Stimulated activated CD4-positive, alpha-beta T cell treated with anti-CD3 and anti-CD28 coated beads, Interleukin-15, amount 100 ng/mL, for 1 hour (primary cell): ENCODE measurements at places on chromosomes 6 and 20.

GRCh38 chr6:41498968-41499599 is 47.1 kb upstream of the FOXP4 start:
- DNase-seq, result no peak

DNA sequence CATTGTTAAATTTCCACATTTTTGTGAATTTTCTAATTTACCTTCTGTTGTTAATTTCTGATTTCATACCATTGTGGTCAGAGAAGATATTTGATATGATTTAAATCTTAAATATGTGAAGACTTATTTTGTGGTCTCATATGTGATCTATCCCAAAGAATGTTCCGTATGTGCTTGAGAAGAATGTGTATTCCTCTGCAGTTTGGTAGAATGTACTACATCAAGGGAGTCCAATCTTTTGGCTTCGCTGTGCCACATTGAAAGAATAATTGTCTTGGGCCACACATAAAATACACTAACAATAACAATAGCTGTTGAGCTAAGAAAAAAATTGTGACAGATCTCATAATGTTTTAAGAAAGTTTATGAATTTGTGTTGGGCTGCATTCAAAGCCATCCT is 176.2 kb upstream of the PRND start:
- DNase-seq, result no peak

DNA sequence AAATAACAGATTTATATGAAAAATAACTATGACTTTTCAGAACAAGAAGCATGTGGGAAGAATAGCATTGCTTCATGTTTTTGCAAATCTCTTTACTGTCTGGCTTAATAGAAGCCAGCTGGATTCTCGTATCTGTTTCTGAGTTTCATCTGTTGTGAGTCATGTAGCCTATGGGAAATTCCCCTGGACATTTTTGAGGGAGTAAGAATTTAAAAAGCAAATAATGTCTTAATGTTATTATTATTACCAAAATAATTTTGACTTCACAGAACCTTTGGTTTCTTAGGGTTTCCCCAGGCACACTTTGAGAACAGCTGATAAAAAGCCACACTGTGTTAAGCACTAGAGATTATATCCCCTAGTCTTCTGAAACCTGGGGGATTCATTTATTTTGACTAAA is 75.8 kb downstream of the SYCP2L start:
- DNase-seq, result no peak

- no peak for DNase-seq
Measured at GRCh38 chr20:17541996-17542395, 10.8 kb upstream of the BFSP1 start.

- no peak for DNase-seq
Measured at GRCh38 chr20:59032713-59033059, 551 bp upstream of the ATP5F1E start.

DNA sequence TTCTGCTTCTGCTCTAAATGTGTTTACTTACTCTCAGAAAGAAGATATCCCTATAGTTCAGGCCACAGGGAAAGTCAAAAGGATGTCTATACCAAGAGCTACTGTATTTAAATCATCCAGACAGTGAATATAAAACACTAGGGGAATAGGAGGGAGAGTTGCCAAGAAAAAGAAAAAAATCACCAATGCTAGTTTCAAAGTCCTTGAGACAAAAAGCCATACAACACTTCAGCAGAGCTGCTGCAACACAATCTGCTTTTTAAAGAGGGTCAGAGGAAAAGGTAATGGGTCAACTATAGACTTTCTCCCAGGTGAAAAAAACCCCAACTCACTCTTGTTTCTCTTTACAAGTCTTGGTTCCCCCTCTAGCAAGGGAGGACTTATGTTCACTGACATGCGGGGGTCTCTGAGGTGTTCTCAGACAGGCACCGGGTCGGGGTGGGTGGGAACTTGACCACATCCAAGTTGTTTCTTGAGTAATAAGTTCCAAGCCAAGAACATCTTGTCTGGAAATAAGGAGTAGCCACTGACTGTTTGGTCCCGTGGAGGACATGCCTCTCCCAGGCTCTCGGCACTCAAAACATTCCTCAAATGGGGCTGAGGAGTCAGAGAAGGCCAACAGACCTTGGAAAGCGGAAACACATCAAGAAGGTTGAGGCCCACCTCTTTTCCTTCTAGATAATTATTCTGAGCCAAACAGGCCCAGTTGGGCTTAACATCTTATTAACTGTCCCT is 47.7 kb downstream of the GJA10 start:
- no peak for DNase-seq

GRCh38 chr20:959996-960615 is 42.0 kb downstream of the RSPO4 start:
- DNase-seq, result no peak

DNA sequence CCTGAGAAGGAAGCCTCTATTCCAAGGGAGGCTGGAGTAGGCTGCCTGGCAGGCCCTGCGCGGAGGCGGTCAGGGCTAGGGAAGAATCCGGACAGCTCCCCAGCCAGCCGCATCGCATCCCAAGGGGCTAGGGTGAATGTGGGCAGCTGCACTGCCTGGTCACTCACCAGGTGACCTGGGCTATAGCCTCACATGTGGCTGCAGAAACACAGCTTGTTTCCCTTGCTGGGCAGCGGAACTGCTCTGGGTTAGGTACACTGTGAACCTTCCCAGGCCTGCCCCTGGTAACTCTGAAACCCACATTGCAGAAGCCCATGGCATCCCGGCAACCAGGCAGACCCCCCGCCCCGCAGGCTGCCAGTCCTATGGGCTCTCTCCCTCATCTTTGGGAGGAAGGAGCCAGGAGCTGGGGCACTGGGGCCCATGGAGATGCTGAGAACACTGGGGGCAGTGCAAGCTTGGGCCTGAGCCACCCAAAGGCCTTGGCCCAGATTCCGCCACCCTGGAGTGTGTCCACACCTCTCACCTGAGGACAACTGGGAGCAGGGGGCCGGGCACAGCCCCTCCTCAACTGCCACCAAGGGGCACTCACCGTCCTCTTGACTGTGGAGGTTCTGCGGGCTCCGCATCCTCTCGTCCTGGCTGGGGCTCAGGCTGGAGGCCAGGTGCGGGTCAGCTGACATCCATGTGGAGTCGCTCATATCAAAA is 111.0 kb downstream of the NOL4L start:
- no peak for DNase-seq

GRCh38 chr6:170027647-170028043 is 263.2 kb downstream of the DLL1 start:
- DNase-seq, result no peak

GRCh38 chr6:35737413-35738211 is 780 bp downstream of the ARMC12 start:
- no peak for DNase-seq

DNA sequence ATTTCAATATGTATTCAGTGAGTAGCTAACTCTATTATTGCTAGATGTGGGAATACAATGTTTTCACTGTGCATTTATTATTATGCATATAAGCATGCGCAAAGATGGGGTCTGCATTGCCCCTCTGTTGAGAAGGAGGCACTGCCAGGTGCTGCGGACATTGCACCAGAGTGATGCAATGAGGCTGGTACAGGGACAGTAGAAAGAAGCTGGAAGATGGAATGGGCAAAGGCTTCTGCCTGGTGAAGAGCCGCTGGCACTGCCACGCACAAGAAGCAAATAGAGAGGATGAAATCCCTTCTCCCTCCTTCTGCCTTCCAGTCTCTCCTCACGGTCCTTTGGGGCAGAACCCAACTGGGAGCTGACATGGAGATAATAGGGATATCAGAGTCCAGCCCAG is 154.5 kb upstream of the TNFAIP3 start:
- DNase-seq, result no peak

- DNase-seq, result no peak
Measured at GRCh38 chr20:30963591-30963990, 293.9 kb upstream of the DEFB115 start.

GRCh38 chr6:89501222-89501621 is 68.3 kb downstream of the ANKRD6 start:
- DNase-seq, result no peak

DNA sequence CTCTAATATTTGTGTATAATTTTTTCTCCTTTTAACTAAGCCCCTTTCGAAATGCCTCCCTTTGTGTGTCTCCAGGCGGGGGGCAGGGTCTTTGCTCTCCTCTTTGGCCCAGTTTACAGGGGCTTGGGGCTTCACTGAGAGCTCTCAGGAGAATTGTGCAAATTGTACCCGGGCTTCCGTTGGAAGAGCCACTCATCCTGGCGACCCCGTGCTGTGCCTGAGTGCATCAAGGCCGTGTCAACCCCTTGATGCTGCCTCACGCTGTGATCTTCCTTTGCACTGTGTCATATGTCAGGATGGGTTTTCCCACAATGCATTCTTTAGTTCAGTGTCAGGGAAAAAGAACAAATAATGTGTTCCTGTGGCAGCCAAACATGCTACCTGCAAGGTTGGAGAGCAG is 118.0 kb upstream of the POU3F2 start:
- no peak for DNase-seq

DNA sequence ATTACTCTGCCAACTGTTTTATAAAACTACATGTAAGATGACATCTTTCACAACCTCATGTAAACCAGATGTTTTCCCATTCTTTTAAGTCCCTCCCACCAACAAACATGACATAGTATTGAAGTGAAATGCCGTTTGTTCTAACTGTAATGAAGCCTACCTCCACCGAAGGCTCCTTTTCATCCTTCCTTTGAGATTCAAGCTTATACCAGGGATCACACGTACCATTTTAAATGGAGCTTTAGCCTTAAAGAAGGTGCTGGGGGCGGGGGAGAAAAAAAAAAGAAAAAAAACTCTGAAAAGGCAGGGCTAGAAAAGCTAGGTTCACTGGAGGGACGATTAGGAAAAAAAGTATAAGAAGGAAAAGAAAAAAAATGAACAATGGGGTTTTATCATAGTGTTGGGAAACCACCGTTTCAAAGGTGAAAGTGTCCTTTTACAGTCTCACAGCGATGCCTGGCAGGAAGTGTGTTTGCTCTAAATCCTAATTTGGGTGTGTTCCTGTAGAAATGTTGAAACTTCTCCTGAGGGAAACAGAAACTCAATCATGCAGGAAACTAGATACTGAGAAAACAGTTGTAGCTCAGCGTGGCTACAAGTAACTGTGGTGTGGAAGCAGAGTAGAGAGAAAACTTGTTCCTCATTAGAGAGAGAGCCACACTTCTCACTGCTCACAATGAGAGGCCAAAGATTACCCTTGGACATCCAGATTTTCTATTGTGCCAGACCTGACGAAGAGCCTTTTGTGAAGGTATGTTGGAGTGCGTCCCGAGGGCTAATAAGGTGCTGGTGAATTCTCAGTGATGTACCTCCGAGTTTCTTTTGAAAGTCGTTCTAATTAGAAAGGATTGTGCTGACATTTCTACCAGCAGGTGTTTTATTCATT is 37.6 kb upstream of the HINT3 start:
- peak; percentile 6 for DNase-seq

DNA sequence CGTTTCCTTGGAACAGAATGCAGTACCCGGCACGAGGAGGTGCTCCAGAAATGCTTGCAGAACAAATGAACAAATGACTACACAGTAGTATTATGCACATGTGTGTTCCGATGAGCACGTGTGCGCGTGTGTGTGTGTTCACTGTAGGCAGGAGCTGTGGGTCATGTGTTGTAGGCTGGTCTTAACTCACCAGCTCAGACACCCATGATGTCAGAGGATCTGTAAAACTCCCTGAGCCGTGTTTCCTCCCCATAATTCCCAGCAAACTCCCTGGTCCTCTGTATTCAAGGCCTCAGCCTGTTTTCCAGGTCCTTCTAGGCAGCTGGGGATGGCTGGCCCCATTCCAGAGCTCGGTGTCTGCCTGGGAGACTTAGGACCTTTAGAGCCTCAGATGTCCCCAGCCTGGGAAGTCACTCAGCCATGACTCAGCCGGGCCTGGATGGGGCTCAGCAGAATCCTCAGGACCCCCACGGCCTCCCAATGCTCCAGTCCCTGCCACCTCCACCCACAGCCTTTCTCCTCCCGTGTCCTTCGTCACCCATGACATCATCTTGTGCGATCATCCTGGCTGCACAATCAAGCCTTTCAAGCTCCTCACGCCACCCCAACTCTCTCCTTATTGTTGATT is 475.0 kb upstream of the SULF2 start:
- DNase-seq, result no peak

- DNase-seq, result peak; percentile 64
Measured at GRCh38 chr6:149922642-149923326, at the start of gene RAET1G. RAET1G (minus strand) TSS chr6:149923121; CDS start chr6:149923010, 111 bp downstream.

DNA sequence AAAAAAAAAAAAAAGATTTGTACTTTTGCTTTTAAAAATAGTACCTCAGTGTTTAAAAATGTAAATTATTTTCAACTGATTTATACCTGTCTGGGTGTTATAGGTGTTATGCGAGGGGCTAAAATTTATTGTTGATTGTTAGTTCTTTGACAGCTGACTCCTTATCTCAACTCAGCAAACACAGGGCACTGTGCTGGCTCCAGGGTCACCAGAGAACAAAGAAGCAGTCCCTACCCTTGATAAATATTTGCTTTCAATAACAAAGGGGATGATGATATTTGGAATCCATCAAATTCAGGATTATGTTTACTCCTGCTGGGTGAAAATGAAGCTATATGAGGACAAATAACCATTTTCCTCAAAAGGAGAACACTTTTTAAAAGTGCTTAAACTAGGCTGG is 34.2 kb upstream of the KAT14 start:
- no peak for DNase-seq

GRCh38 chr6:119237177-119237715 is 112.3 kb downstream of the MAN1A1 start:
- DNase-seq, result no peak

GRCh38 chr20:63482021-63482587 is 9.6 kb upstream of the KCNQ2 start:
- DNase-seq, result no peak

GRCh38 chr6:90168693-90169131 is 127.9 kb downstream of the BACH2 start:
- no peak for DNase-seq

DNA sequence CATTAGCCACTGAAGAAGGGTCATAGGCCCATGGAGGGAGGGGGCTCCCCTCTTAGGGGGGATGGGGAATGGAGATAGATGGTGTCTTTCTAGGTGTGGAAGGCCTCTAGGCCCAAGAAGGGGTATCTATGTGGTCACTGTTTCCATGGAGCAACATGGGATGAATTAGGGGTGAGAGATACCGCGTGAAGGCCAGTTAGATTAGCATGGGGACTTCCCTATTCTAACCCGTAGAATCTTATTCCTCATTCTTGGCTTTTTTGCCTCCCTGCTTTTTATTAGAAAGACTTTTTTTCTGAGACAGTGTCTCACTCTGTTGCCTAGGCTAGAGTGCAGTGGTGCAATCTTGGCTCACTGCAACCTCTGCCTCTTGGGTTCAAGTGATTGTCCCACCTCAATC is 3.2 kb downstream of the RAB44 start:
- no peak for DNase-seq

DNA sequence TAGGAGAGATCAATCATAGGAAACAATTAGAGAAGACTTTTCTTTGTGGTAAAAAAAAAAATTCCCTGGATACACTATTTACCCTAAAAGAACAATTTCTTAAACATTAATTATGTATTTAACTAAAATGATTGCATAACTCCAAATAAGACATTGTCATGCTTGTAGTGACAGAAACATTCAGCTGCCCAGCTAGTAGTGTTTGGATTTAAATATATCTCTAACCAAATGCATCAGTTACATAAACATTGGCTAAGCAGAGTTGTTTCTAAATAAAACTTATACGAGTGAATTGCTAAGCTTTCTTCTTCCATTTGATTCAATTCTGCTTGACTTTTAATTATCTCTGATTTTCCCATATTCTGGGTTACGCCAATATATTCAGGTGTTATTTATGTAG is 23.7 kb downstream of the MLIP start:
- no peak for DNase-seq
